Stimulated activated CD4-positive, alpha-beta T cell treated with anti-CD3 and anti-CD28 coated beads, Interleukin-4, amount 100 ng/mL, for 24 hours (primary cell): ENCODE measurements at places on chromosomes 7 and 10.
A peak's percentile ranks its signal among the peaks of the same experiment; 100 is the strongest.

DNA sequence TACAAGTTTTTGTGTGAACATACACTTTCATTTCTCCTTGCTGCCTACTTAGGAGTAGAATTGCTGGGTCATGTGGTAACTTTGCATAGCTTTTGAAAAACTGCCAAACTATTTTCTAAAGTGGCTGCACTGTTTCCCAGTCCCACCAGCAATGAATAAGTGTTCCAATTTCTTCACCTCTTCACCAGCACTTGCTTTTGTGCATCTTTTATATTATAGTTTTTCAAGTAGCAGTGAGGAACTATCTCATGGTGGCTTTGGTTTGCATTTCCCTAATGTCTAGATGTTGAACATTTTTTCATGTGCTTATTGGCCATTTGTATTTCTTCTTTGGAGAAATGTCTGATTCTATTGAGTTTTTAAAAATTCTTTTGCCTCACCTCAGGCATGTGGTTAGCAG, 229.9 kb upstream of the TCF7L2 start:
- DNase-seq = no peak

DNA sequence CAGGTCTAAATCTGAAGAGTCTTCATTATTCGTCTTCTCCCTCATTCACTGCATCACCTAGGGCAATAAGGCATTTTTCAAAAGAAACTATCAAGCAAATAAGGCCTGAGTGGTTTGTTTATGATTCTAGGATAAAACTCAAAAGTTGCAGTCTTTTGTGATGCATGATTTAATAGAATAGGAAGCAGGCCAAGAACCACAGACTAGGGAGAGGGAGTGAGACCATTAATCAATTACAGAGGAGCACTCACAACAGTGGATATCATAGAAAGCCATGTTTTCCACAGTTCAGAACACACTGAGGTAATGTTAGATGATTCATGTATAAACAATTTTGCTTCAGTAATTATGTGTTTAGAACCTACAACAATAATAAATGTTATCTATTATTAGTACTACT, 87.8 kb upstream of the LRRTM3 start:
- DNase-seq = no peak

DNA sequence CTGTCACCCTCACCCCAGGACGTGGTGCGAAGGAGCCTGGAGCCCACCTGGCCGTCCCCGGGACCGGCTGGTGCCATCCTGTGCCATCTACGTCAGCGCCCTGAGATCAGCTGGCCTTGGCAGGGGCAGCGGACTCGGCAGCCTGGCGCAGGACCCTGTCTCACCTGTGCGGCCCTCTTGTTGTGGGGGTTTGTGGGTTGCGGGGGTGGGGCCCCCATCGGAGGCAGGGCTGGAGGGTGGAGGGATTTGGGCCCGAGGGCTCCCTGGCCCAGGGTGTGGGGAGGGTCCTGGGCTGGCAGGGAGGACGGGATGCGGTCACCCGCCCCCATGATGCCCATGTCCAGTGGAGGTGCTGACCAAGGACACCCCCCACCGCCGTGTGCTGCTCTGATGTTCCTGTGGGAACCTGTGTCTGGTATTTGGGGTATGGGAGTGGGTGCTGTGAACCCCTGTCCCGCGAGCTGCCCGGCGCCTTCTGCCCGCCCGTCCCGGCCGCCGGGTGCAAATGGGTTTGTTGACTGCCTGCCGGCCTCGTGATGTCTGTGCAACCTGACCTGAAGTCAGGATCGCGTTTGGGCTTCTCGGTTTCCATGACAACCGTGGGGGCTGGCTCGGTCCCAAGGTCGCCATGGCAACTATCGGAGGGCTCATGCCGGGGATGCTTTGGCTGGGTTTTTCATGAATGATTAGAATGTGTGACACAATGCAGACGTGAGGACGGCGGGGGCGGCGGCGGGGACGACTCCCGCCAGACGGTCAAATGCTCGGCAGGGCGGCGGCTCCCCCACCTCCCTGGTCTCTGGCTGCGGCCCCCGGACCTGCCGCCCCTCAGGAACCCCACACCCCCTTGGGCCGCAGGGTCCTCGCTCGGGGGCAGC, 7.3 kb downstream of the MAFK start:
- DNase-seq = no peak

- DNase-seq = no peak
These were observed 51.5 kb upstream of the PIP4K2A start for GRCh38 chr10:22765660-22766547.

DNA sequence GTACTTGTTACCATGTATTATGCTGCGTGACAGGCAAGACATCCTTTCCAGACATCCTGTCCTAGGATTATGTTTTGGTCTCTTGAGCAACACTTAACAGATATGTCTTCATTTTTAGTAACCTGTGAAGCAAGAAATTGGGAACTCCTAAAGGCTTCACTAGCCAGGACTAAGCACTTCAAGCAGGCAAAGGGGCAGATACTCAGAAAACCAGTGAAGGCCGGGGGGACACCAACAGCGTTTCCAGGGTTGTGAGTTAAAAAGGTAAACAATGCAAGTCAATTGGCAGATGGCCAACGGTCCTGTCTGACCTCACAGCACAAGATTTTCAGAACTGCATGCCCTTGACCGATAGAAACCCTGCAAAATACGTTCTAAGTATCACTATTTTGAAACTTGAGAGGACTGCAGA, 77.6 kb upstream of the SFMBT2 start:
- no peak for DNase-seq

GRCh38 chr7:786472-787255, 45.6 kb upstream of the SUN1 start:
- DNase-seq = peak; percentile 76

DNA sequence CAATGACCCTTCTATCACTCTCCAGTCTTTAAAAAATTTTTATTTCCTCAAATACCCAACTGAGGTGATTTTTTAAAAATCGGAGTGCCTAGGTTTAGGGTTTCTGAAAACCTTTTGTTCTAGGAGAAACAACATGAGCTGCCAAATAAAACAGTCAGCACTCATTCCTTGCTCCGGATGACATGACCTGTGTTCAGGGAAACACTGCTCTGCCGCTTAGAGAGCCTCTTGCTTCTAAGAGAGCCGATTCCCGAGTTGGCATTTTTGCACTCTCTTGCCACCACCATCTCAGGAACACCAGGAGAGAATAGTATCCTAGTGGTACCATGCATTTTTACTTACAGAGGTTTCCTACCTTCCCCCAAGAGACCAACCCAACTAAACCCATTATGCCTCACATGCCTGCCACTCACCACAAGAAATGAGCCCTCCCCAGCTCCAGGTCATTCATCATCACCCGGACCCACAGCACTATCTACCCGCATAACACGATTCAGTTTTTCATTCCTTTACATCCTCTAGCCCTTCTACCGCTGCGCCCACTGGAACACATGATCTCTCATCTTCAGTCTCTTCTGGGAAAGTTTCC, 365.4 kb downstream of the THSD7A start:
- no peak for DNase-seq

- DNase-seq = no peak
These were observed 15.5 kb downstream of the CFAP43 start for GRCh38 chr10:104216631-104217030.

DNA sequence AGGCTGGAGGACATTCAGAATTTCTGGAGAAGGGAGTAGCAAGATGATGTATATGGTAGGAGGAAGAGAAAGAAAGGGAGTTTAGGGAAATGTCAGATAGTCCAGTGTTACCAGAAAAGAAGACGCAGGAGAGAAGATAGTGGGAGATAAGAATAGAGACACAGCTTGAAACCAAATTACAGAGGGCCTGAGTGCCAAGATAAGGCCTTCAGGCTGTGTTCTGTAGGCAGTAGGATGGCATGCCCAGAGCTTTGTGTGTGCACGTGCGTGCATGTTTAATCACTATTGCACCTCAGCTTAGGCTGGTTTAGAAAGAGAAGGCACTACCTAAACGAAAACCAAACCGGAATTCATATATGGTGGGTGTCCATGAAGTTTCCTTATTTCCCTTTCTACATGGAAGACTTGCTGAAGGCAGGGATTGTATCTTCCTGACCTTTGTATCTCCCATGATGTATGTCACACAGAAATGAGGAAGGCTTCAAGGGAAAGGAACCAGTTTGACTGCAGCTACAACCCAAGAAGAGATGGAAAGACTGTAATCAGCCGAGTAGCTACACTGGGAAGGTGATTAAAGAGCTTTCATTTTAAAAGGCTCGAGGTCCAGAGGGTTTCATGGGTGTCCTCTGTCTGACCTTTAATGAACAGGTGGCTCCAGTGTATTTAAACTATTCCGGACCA, 35.8 kb upstream of the BHLHA15 start:
- DNase-seq = no peak

DNA sequence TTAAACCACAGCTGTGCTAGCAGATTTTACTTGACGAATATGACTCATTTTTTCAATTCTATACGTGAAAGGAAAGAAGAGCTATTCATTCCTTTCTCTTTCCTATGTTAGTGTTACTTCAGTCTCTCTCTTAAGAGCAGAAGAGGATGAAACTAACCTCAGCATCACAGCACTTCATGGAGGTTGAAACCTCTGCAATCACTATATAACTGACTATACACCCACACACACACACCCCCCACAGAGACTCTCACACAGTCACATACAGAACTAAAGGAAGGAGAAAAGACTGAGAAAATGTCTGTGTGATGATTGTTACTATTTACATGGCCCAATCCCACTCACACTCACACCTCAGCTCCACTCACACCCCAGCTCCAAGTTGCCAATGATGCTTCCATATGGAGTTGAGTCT, 104.2 kb downstream of the KIF20B start:
- DNase-seq = peak; percentile 71

DNA sequence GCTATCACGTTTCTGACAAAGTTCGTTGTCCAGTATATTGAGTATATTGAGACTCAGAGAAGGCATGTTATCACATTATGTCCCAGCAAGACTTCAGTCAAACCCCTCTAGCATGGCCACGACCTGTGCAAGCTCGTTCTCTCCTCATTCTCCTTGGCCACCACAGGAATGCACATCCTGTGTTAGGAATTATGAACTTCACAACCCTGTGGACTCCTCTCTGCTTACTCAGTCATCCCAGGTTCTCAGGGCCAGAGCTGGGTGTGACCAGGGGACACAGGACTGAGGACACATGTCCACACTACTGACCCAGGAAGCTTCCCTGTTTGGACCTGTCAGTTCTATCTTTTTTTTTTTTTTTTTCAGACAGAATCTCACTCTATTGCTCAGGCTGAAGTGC, 4.4 kb downstream of the SH2D4B start:
- no peak for DNase-seq
